Ascending aorta (tissue), 2 donors: ENCODE measurements at places on chromosomes 1 and 21. TPM values are rescaled to one million over a fixed set of nuclear protein-coding genes. Genes with fewer than 3 reads are reported as not detected.

- no peak for DNase-seq
Observed at GRCh38 chr1:20480951-20481617, 4.9 kb downstream of the CAMK2N1 start.

DNA sequence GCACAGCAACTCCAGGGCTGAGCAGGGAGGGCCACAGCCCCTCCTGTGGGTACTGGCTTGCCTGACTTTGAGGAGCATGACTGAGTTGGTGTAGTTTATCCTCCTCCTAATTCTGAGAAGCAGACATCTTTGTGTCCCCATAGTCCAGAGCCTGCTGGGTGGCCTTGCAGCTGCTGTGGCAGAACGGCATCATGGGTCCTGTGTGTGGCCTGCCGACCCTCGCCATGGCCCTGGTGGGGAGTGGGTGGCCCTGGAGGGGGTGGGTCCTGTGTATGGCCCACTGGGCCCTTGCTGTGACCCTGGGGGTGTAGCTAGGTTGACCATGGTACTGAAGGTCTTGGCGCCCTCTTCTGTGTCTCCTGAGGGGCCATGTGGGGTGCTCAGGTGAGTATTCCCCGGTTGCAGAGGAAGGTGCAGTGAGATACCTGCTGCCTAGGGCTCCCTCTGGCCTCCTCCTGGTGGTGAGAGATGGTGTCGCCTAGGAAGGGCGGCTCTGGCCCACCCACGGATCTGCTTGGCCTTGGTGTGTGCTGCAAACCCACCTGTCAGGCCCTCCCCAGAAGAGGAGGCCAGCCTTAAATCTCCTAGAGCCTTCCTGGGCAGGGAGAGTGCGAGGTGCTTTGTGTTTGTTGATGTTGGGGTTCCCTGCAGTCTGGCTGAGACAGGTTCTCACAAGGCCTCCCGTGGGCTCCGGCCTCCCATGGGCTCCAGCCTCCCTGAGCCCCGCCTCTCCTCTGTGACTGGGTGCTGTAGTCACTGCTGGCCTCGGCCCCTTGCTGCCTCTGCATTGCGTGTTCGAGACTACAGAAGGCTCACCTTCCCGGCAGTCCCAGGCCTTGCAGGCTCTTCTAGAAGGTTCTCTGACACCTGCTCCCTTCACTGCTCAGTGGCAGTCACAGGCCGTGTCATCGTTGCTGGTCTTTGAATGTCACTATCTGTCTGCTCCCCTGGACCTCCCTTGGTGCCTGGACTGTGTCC lies 7.8 kb downstream of the SNAP47 start:
- DNase-seq = no peak

- DNase-seq = no peak
Observed at GRCh38 chr1:175419684-175420517, 227.3 kb upstream of the KIAA0040 start.

The ACADM gene
- 9.8 TPM for total RNA-seq

The GJA8 gene
- not detected for total RNA-seq

- no peak for DNase-seq
Observed at GRCh38 chr1:200048244-200048643, 20.7 kb downstream of the NR5A2 start.

- no peak for DNase-seq
Observed at GRCh38 chr1:36034692-36035091, 49.2 kb upstream of the TEKT2 start.

DNA sequence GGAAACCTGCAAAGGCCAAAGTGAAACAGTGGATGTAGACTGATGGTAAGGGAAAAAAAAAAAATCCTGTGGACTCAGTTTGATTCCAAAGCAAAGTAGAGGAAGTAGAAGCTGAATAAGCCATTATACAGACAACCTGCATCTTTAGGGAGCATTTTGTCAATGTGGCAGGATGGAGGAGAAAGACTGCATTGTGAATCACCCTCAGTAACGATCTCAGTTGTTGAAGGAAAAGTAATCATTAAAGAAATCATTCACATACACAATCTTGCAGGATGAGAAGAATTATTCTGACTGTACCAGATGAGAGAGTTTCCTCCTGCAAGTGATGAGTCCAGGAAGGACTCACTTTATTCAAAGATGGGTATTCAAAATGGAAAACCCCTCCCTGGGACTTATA lies 45.1 kb upstream of the TRIM67 start:
- no peak for DNase-seq

The KIF14 gene
- not detected for total RNA-seq

- no peak for DNase-seq
Observed at GRCh38 chr1:184199438-184200085, 148.0 kb downstream of the TSEN15 start.

The LRRC38 gene
- not detected for total RNA-seq

DNA sequence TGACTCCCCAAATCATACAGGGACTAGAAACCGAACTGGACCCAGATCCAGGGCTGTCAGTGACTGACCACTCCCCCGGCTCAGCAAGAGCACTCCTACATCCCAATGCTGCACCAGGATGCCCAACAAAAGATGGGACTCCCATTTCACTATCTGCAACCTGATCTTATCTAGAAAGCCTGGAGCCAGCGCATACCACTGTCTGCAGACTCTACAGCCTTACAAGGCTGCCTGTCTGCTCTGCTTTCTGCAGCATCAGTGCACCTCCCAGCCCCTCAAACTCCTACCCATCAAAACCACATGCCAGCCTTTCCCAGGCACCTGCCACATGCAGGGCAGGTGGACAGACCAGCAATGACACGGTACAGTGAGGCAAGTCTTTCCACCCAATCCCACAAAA lies 52.2 kb downstream of the SSBP3 start:
- no peak for DNase-seq

GRCh38 chr1:213330281-213330680 lies 279.2 kb downstream of the RPS6KC1 start:
- DNase-seq = no peak

- DNase-seq = no peak
Observed at GRCh38 chr1:223525957-223526356, 132.7 kb downstream of the CCDC185 start.

The PCP4L1 gene
- total RNA-seq = not detected

DNA sequence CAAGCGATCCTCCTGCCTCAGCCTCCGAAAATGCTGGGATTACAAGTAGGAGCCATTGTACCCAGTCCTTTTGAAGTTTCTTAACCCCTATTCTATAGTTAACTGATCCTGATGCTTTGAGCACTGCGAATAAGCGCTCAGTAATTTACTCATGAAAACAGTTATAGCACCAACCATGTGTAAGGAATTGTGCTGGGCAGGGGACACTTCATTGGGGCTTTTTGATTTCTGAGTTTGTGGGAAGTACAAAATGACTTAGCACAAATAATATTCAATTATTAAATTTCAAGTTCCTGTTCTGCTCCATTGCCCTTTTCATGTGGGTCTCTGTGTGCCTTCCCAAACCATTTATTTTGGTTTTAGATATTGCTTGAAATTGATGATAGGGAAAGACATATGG lies 6.2 kb upstream of the HIPK1 start:
- DNase-seq = no peak

The SELP gene
- total RNA-seq = 40.0 TPM

- DNase-seq = no peak
Observed at GRCh38 chr1:236495467-236496112, 28.2 kb upstream of the LGALS8 start.

DNA sequence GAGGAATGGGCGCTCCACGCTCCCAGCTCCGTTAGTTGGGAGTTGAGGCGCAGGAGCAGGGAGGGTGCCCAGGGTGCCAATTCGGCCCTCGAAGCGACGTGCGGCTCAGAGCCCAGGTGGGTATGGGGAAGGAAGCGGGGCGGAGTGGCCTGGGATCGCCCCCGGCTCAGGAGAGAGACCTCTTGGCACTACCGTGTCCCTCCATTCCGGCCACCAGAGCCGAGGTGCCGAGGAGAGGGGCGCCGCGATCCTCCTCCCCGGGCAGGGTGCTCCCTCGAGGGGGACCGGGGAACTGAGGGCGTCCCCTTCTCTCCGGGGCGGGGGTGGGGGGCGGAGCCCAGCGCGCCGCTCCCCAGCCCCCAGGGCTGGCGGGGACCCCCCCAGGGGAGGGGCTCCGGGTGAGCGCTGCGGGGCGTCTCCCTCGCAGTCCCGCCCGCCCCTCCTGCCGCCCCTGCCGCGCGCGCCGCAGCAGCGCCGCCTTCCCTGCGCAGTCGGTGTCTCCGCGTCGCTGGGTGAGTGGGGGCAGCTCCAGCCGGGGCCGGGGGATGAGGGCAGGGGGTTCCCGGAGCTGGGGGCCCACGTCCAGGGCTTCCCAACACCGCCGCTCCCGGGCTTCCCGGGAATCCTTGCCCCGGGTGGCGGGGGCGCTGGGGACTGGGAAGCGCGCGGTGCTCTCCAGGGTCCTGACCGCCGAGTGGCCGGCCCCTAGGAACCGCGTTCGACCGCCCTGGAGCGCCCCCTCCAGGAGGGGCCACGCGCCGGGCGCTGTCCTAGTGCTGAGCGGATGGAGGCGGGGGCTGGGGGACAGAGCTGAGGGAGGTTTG lies at the start of gene HPCA:
HPCA (plus strand) TSS at position 488 of the 824 bp plus-strand sequence. CDS start 2,408 bp downstream, outside the sequence.
- no peak for DNase-seq

GRCh38 chr1:206700445-206701036 lies 15.8 kb downstream of the MAPKAPK2 start:
- DNase-seq = no peak

DNA sequence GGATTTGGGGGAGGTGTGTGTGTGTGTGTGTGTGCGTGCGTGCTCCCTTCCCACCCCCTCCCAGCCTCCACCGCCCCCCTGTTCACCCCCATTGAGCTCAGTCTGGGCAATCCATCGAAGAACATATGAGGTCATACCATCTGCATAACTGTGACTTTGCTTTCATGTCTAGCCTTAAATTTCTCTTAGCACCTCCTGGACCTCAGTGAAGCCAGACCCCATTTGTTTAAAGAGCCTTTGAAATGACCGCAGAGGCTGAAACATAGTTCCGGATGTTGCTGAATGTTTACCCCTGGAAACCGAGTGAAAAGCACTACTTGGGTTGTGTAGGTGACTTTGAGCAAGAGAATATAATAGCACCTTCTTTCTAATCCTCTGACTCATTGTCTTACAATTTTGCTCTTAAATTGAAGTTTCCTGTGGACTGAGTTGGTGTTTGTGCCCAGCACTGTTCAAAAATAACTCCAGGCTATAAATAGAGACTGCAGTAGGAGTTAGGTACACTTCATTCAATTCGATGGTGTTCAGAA lies 75.4 kb downstream of the UBE4B start:
- peak; percentile 77 for DNase-seq

DNA sequence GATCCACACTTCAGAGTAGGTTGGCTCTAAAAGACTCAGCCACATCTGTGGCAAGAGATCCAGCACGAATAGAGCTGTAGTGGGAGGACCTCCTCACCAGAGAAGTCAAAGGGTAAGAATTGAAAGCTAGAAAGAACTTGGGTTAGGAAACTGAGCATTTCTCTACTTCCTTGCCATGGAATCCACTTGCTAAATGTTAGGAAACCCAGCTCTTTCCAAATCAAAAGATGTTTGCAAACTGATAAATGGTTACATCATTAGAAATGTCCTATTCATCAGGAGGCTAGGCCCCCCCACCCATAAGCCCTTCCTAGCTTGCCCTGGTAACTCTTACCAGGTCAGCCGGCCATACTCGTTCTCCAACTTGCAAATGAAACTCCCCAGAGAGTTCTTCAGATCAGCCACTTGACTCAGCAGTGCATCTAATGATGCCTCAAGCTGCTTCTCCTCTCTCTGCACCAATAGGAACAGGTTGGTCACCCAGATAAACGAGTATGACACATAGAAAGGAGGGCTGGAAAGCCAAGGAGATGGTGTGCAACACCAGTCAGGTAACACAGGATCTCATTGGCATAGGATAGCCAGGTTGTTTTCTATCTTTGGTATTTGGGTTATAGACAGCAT lies 1.5 kb downstream of the MED8 start:
- no peak for DNase-seq

DNA sequence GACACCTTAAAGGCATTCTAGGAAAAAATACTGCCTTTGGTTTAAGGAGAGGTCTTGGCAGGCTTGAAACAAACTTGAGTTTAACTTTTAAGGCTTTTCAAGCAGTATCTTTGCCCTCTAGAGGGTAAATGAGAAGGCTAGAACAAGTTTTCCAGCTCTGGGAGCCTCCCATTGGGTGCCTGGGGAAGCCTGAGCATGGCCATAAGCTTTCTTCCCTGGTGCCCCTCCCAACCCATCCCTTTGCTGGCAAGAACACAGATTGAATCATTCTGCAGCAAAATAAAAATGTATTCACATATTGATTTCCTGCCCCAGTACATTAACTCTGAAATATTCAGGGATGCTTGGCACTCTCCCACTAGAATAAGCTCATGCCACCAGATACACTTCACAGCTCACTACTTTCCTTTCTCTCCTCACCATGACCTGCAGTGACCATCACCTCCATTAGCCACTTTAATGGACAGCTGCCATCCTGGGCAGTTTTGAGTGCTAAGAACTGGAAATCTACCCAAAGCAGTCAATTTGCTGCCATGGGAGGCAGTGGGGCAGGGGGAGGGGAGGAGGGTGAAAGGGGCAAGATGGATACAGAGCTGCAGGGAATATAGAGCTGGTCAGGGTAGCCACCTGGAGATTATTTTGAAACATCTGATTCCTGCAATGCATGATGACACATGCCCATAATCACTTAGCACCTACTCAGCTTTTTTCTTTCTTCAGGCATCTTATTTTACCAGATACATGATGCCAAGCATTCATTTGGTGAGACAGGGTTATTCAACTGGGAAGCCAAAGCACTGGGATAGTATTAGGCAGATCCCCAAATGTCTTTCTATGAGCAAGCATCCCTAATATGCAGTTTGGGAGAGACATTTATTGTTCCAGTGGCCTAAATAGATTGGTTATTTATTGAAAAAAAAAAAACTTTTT lies 140.6 kb downstream of the SYT2 start:
- no peak for DNase-seq

DNA sequence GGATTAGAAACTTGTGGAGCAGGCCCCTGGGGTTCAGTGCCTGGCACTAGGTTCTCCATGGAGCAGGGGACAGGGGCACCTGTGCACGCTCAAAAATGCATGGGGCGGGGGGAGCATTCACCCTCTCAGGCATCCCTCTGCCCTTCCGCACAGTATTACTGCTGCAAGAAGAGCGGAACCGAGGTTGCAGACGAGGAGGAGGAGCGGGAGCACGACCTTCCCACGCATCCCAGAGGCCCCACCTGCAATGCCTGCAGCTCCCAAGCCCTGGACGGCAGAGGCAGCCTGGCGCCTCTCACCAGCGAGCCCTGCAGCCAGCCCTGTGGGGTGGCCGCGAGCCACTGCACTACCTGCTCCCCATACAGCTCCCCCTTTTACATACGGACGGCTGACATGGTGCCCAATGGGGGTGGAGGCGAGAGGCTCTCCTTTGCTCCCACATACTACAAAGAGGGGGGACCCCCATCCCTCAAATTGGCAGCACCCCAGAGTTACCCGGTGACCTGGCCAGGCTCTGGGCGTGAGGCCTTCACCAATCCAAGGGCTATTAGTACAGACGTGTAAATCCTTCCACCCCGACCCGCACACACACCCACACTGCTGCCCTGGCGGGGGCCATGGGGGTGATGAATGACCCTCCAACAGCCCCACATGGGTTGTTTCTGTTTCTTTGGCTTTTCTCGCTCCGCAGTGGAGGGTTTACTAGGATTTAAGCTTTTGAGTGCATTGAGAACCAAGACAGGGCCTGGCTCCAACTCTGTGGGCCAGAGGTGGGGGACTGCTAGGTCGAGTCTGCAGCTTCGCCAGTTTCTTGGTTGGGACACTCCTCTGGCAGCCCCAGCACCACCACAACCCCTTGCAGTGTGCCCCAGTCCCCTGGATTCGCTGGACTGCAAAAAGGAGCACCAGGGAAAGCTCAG lies 63.7 kb downstream of the TOR1AIP2 start:
- DNase-seq = no peak

- no peak for DNase-seq
Observed at GRCh38 chr1:21552715-21553114, 43.5 kb downstream of the ALPL start.

The ZNF593OS gene
- not detected for total RNA-seq

GRCh38 chr21:44965251-44966022 lies 25.6 kb downstream of the SLX9 start:
- no peak for DNase-seq
